ENCODE measurements at places on chromosomes 11 and 22.

DNA sequence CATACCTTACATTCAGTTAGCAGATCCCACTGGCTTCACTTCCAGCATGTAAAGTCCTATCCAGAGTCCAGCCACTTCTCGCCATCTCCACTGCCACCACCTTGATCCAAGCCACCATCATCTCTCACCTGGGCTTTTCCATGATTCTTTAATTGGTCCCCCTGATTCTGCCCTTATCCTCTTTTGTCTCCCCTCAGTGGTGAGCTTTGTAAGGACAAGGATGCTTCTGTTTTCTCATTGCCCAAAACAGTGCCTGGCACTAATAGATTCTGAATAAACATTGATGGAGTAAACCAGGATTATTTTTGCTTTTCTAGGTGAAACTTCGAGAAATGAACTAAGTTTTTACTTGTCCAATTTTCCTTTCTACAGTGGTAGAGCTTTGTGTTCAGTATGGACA lies 4.4 kb downstream of the POLA2 start:
- no peak for DNase-seq

- DNase-seq = no peak
Measured at GRCh38 chr22:45904236-45904635, 72.7 kb downstream of the WNT7B start.

- DNase-seq = peak; percentile 51
Measured at GRCh38 chr11:128476729-128477128, 110.6 kb downstream of the ETS1 start.

- no peak for DNase-seq
Measured at GRCh38 chr22:19641254-19641982, 72.9 kb upstream of the SEPTIN5 start.

DNA sequence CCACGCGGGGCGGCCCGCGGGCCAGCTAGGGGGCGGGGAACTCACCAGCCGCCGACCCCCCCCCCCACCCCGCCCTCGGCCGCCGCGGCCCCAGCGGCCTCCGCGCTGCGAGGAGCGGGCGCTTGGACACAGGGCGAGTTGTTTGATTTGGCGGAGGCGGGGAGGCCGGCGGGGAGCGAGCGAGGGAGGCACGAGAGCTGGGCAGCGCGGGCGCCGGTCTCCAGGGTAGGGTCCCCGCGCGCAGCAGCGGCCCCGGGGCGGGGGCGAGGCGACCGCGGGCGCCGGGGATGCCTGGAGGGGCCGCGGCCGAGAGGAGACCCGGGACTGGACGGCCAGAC lies 64.4 kb downstream of the NAV2 start:
- no peak for DNase-seq

DNA sequence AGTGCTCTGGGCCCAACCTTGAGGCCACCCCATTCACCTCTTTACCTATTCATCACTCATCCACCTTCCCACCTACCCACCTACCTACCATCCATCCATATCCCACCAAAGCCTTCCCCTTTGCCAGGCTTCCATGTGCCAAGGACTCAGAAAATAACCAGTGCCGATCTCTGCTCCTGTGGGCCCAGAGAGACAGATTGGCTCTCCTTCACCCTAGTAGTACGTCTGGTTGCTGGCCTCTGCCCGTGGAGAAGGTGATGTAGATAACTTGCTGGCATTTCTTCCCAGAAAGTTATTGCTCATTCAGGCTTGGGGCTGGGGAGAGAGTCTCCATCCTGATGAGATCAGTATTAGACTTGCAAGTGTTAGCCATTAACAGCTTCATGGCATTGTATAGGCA lies 45.2 kb downstream of the NEU3 start:
- DNase-seq = no peak

GRCh38 chr11:68658661-68659060 lies 25.7 kb upstream of the GAL start:
- no peak for DNase-seq

DNA sequence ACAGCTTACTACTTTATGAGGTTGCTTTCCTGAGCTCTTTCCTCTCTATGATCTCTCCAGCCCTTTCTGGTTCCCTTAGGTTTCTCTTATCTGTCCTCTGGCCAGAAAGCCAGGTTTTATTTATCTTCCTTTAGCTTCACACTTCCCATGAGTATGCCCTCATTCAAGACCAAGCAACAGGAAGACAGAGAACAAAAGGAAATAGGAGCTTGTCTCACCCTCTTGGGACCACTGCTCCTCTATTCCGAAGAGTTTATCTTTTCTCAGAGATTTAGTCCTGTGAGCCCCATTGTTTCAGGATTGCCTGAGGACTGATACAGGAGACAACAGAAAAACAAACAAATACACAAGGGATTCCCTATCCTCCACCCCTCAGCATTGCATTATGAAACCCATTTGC lies 62.4 kb upstream of the CCDC179 start:
- no peak for DNase-seq

- no peak for DNase-seq
Measured at GRCh38 chr22:50058061-50058905, at the start of gene TTLL8. TTLL8 (minus strand) TSS chr22:50058298.

GRCh38 chr11:134207538-134208239 lies 16.1 kb downstream of the NCAPD3 start:
- peak; percentile 27 for DNase-seq

DNA sequence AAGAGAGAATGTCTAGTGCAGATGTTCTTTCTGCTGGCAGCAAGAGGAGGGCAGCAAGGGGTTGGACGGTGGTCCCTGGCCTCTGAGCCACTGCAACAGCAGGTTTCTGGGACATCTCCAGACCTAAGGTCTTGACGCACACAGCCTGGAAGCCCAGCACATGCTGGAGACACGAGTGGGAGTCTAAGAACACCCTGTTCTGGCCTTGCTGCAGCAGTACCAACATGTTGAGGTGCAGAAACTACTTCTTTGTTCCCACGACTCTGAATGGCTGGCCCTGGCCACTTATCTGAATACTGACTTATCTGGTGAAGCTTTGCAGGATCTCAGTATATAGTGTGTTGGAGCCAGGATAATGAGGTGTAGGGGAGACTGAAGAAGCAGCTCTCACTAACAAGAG lies 6.8 kb downstream of the MICAL2 start:
- DNase-seq = no peak
